Neural crest cell (in vitro differentiated cells): ENCODE measurements at places on chromosomes 11 and 22. TPM values are rescaled to one million over a fixed set of nuclear protein-coding genes. Genes with fewer than 3 reads are reported as not detected.

Gene DLG2
- total RNA-seq: 2.1 and 3.6 TPM in 2 replicates

Gene MUC15
- total RNA-seq: not detected in 2 replicates

Gene OR51B5
- total RNA-seq: 0.21 TPM in 1 of 2 replicates, not detected in the other

Gene NEFH
- 2.9 and 3.9 TPM in 2 replicates for total RNA-seq

Gene PTGDR2
- total RNA-seq: 0.16 and 0.32 TPM in 2 replicates

Gene HORMAD2
- total RNA-seq: not detected in 2 replicates

Gene GRIA4
- total RNA-seq: 2.3 and 2.9 TPM in 2 replicates

Gene RELT
- total RNA-seq: 18.4 and 20.9 TPM in 2 replicates

Gene PLAAT2
- not detected in 2 replicates for total RNA-seq

Gene PTS
- 39.7 and 40.1 TPM in 2 replicates for total RNA-seq

Gene FAM180B
- total RNA-seq: 0.35 and 0.50 TPM in 2 replicates

Gene OR8D4
- not detected in 2 replicates for total RNA-seq

Gene FERMT3
- 2.8 and 3.8 TPM in 2 replicates for total RNA-seq

DNA sequence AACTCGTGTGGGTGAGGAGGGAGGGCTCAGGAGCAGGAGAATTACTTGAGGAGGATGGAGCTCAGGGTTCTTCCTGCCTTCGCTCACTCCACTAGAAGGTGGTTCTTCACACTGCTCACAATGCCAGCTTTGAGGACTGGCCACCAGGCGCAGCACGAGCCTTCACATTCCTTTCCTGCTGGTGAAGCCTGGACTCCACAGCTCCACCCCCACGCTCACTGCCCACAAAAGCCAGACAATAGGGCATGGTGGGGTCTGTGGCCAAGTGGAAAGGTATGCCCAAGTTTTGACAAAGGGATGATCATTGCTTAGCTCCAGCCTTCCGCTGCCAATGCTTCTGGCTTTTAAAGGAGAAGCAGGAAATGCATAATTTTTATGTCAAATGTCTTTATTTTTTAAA is 58.0 kb upstream of the FADD start:
- DNase-seq: no peak

- no peak for DNase-seq
Observed at GRCh38 chr11:62925308-62925707, 4.1 kb upstream of the CHRM1 start.

- DNase-seq: peak; percentile 43
Observed at GRCh38 chr11:75583718-75584658, 21.9 kb downstream of the SERPINH1 start.

GRCh38 chr22:42074132-42074811 is at the start of gene PHETA2:
Gene PHETA2 (plus strand): TSS chr22:42074248. CDS start chr22:42077294, 3,046 bp downstream.
- no peak for DNase-seq

DNA sequence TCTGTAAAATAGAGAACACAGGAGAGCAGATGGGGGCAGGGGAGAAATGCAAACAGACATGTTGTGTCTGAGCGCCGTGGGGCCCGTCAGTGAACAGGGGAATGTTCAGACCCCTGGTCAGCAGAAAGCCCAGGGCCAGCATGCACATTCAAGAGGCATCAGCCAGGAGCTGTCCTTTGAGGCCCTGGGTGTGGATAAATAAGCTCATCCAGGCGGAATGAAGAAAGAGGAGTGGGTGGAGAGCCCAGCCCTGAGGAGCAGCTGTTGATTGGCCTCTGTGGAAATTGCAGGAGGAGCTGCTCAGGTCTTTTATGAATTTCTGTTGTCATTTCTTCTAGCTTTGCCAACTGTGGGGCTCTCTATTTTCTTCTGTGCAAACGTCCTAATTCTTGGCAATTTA is 49.7 kb upstream of the CECR2 start:
- peak; percentile 6 for DNase-seq

- no peak for DNase-seq
Observed at GRCh38 chr11:87809256-87809655, 366.0 kb downstream of the RAB38 start.

DNA sequence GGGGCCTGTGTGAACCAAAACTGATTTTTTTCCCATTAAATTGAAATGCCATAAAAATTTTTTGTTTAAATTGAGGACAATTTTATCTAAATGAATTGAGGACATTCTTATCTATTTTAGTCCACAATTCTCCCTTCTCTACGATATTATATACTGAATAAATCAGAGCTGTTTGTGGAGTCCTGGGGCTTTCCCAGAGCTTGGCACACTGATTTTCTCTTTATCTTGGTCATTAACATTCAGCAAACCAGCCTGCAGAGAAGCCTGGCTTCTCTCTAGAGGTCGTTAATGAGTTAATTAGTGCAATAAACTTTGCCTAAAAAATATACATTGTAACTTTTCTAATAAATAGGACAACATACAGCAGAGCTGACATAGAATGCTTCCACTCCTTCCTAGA is 615.7 kb downstream of the NELL1 start:
- DNase-seq: no peak

DNA sequence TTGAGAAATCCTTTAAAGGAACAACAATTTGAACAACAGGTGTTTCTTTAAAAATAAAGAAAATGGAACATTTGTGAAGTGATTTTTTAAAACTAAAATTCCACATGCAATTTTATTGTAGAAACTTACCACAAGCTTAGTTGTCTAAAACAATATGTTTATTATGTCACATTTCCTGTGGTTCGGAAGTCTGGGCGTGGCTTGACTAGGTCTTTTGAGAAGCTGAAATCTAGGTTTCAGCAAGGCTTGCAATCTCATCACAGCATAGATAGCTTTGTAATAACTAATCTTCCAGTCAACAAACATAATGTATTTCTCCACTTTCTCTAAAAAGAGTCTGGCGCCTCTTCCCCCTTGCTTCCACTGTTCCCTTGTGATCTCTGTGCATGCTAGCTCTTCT is 27.0 kb downstream of the MS4A6A start:
- no peak for DNase-seq

GRCh38 chr11:75668451-75669297 is at the start of gene MAP6:
Gene MAP6 (minus strand): TSS chr11:75669038. CDS start chr11:75668369, 669 bp downstream.
- DNase-seq: peak; percentile 45

- no peak for DNase-seq
Observed at GRCh38 chr11:61454520-61454919, 24.6 kb downstream of the SDHAF2 start.

DNA sequence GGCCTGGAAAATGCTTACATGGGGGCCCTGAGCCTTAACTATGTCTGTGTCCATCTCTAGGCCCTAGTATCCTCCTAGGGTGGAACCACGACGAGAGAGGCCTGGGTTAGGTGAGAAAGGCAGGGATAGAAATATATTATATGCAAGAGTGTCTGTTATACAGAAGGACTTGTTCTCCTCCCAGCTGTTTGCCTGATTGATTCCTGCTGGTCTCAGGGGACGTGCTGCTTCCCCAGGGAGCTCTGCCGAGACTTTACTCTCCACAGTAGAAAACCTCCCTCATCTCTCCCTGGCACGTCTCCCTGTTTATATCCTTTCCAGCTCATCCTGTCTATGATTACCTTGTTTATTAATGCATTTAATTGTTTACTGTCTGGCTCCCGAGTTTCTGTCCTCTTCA is 132.6 kb downstream of the MIAT start:
- no peak for DNase-seq

DNA sequence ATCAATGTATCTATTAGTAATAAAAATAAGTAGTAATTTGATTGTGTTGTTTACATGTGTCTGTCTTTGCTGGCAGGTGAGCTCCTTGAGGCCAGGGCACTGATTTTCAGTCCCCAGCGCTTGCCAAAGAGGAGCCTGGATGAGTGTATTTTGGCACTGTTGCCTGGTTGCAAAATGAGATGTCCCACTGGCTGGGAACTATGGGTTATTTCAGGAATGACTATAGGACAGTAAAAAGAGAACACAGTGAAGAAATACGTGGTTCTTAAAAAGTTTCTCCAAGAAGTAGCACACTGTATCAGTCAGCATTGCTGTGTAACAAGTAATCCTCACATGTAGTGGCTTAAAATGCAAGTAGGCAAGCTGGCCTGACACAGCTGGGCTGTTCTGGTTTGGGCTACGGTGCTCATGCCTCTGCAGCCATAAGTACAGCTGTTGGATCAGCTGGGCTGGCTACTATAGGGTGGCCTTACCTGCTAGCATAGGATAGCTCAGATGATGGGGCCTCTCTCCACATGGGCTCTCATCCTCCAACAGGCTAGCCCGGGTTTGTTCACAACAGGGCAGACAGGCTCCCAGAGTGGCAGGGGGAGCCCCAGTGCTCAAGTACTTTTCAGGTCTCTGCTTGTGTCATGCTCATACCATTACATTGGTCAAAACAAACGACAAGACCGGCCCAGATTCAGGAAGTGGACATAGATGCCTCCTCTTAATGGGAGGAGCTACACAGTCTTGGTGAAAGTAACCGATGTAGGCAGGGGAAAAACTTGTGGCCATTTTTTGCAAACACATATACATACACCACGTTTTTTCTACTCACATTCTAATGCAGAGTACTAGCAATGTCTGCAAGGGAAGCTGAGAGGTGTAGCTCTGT is 399.1 kb downstream of the LARGE1 start:
- DNase-seq: no peak

DNA sequence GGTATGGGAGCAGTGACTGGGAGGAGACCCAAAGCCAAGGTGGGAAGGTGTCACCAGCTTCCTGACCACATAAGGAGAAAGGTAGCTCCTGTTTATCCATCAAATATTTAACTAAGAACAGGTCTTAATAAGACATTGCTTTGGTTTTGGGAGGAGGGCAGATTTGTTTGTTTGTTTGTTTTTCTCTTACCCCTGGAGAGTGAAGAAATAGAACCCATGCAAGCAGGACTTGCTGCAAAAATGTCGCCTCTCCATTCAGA is 26.2 kb upstream of the CD44 start:
- no peak for DNase-seq

DNA sequence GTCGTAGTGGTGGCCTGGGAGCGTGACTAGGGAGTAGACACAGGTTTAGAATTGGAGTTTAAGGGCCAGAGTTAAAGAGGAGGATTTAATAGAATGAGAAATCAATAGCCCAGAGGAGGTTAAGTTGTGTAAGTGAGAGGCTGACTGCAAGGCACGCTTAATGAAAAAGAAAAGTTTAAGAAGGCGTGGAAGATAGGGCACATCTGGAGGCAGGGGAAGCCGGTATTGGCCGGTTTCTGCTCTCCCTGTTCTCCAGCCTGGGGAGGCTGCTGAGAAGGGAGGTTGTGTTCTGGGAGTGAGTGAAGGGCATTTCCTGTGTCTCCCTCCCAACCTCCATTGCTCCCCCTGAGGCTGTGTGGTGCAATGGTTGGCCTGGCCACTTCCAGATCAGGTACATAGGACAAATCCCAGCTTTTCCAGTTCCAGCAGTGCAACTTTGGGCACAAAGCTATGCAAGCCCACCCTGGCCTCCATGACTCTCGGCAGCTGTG is 6.3 kb downstream of the GRIK4 start:
- DNase-seq: no peak

- DNase-seq: no peak
Observed at GRCh38 chr11:77130763-77131513, 2.9 kb downstream of the MYO7A start.

DNA sequence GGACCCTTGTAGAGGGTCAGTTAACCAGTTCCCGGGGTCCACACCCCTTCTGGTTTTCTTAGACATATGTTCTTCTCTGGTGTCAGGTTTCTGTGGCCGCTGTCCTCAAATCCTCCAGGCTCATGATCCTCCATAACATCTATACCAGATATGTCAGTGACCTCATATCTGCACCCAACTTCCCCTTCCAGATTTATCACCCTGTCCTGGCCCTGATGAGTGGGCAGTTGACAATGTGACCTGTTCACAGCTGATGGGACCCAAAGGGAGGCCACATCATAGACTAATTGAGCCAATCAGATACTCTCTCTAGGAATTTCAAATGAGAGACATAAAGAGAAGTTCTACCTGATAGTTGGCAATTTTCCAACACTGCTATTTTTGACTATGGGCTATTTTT is 5.1 kb downstream of the DKK3 start:
- no peak for DNase-seq

- DNase-seq: no peak
Observed at GRCh38 chr11:128343135-128343514, 244.2 kb downstream of the ETS1 start.

- no peak for DNase-seq
Observed at GRCh38 chr11:8686325-8686724, 3.7 kb downstream of the RPL27A start.

- DNase-seq: no peak
Observed at GRCh38 chr11:84958295-84958694, 668.8 kb downstream of the DLG2 start.

GRCh38 chr22:22062306-22062793 is 79.8 kb upstream of the TOP3B start:
- no peak for DNase-seq

GRCh38 chr11:10322401-10322800 is 17.5 kb downstream of the ADM start:
- DNase-seq: no peak

- DNase-seq: no peak
Observed at GRCh38 chr11:115462757-115463156, 41.5 kb downstream of the CADM1 start.

- peak; percentile 47 for DNase-seq
Observed at GRCh38 chr11:57460022-57460757, at the start of gene RTN4RL2. Gene RTN4RL2 (plus strand): TSS chr11:57460528. CDS start chr11:57460866, 338 bp downstream.

DNA sequence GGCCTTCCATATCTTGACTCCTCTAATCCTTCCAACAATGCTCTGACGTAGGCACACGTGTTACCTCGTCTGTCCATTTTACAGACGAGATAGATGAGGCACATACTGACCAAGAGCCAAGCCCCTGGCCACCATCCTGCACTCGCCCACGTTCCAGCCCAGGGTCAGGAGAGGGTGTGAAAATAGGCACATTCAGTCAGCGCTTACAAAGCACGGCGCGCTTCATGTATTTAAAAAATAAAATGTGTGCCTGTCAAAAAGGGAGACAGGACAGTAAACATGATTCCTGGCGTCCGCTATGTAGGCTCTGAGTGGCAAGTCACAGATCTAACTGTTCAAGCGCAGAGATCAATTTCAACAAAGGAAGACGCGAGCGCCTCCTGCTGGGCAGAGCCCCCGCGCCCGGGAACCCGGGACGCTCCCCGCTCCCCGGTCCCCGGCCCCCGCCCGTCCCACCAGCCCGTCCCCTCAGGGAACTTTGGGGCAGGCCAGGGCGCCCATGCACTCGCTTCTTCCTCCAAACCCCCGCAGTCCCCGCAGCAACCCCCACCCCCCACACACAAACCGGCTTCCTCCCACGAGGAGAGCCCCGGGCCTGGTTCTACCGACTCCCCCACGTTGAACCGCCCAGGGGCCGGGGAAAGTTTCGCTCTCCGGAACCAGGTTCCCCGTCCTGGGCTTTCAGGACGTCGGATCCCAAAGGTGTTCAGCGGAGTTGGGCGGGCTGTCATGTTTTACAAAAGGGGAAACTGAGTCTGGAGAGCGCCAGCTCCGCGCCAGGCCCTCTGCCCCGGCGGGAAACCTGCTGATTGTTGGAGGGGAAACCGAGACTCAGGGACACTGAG is 10.4 kb upstream of the C1QTNF6 start:
- peak; percentile 94 for DNase-seq
